ENCODE measurements at places on chromosomes 11 and 22. TPM values are rescaled to one million over a fixed set of nuclear protein-coding genes. Genes with fewer than 3 reads are reported as not detected.

The MS4A14 gene
- 0.10 TPM for total RNA-seq

GRCh38 chr22:48827904-48828555 is 999.6 kb downstream of the BRD1 start:
- ATAC-seq = peak; percentile 8

DNA sequence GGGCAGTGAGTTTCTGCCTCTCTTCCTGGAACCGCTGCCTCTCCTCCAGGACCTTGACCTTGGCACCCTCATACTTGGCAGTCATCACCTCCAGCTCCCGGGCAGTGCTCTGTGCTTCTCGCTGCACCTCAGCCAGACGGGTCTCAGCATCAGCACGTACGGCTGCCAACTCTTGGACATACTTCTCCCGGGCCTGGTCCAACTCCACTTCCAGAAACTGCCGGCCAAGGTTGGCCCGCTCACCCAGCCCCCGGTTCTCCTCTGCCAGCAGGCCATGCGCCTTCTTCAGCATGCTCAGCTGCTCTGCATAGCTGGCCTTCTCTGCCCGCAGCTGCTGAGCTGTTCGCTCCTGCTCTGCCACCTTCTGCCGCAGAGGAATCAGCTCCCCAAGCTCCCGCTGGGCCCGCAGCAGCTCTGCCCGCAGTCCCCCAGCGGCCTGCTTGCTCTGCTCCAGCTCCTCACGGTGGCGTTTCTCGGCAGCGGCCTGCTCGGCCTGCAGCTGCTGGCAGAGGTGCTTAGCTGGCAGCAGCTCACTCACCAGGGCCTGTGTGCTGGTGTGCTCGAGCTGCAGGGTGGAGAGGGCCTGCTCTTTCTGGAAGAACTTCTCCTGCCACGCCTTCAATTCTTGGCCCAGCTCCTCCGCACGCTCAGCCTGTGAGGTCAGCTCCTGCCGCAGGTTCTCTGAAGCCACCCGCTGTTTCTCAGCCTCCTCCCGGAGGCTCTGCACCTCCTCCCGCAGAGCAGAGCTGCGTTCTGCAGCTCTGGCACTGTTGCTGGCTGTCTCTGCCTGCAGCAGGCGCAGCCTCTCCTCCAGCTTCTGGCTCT is 14.4 kb downstream of the IL18BP start:
- no peak for ATAC-seq

GRCh38 chr11:127308291-127308690 is 307.7 kb upstream of the KIRREL3 start:
- ATAC-seq = no peak

- no peak for ATAC-seq
Measured at GRCh38 chr22:40325315-40325714, 21.0 kb upstream of the ADSL start.

- ATAC-seq = no peak
Measured at GRCh38 chr11:12853652-12854296, 155.3 kb upstream of the RASSF10 start.

GRCh38 chr22:33917744-33918406 is 2.4 kb downstream of the LARGE1 start:
- ATAC-seq = no peak

The SLC25A17 gene
- total RNA-seq = 11.6 TPM

GRCh38 chr22:46974077-46974476 is 211.6 kb downstream of the TBC1D22A start:
- no peak for ATAC-seq

The MAJIN gene
- 0.11 TPM for total RNA-seq

DNA sequence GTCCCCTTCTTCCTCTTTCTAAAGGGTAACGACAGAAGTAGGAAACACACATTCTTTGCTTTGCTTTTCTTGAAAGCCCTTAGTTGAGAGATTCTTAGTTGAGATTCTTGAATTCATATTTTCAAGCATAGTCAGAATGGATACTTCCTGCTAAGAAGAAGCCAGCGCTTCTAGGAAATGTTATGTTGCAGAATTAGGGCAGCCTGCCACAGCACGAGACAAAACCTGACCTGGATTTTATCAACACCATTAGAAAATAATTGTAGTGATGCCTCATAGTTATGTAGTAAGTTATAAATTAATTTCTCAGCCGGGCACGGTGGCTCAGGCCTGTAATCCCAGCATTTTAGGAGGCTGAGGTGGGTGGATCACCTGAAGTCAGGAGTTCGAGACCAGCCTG is 37.9 kb upstream of the NUP160 start:
- ATAC-seq = no peak

The MS4A12 gene
- not detected for total RNA-seq

DNA sequence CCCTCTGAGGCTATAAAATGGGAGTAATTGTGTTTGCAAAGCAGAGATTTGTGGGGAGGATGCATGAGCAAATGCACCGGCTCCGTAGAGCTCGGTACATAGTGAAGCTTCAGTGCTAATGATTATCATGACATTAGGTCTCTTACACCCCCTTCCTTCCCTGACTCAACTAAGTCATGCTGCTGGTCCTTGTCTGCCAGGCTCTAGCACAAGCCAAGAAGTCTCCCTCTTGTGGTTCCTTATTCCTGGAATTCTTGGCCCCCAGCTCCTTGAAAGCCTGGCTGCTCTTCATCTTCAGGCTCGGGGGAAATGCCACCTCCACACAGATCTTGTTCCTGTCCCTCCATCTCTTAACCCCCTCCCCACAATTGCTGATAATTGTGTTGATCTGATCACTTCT is 45.7 kb upstream of the SYT13 start:
- ATAC-seq = no peak

The LMNTD2 gene
- total RNA-seq = 0.43 TPM

GRCh38 chr11:18280438-18281045 is 14.5 kb downstream of the SAA1 start:
- ATAC-seq = no peak

DNA sequence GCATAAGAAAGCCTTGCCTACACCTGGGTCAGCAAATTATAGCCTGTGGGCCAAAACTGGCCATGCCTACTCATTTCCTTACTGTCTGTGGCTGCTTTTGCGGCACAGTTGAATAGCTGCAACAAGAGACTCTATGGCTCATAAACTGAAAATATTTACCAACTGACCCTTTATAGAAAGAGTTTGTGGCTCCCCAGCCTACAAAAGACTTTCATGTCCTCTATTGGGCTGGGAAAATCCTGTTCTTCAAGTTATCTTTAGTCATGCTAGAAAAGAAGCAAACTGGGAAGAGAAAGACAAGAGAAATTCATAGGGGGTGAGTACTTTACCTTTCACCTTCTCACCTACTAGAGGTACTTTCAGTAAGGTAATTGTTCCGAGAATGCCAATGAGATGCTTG is 175.1 kb downstream of the SWAP70 start:
- no peak for ATAC-seq

DNA sequence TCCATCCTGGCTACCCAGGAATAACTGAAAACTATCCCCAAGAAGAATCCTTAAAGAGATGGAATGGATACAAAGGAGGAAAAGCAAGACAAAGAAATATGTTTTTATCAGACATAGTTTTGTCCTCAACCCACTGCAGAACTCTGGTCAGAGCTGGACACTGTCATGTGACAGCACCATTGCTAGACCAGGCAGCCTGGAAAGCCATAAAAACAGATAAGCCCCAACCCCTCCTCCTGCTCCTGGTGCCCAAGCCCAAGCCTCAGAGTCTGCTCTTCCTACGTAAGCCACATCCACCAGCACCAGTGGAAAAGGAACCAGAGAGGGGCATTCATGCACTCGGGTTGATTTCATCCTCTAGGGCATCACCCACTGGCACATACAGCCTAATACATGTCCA is 116.9 kb downstream of the TRIM29 start:
- ATAC-seq = no peak

DNA sequence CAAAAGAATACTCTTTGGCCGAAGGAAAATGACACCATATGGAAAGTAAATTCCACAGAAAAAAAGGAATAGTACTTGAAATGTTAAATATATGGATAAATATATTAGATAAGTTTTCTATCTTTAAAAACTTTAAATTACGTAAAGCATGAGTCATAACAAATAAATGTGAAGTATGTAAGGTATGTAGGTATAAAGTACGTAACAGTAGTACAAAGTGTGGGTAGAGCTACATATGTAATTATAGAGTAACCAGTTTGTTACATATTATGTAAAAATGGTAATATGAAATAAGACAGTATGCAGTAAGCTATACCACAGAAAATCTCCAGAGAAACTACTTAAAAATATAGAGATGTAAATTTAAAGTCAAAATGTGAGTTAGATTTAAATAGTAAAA is 582.3 kb upstream of the CHORDC1 start:
- no peak for ATAC-seq

- peak; percentile 45 for ATAC-seq
Measured at GRCh38 chr11:11931461-11932055, 76.9 kb downstream of the DKK3 start.

- ATAC-seq = no peak
Measured at GRCh38 chr11:47784785-47785381, 17.7 kb upstream of the FNBP4 start.

- no peak for ATAC-seq
Measured at GRCh38 chr11:33906484-33907186, 14.8 kb upstream of the LMO2 start.

GRCh38 chr11:106088896-106089295 is 11.4 kb downstream of the AASDHPPT start:
- ATAC-seq = no peak

DNA sequence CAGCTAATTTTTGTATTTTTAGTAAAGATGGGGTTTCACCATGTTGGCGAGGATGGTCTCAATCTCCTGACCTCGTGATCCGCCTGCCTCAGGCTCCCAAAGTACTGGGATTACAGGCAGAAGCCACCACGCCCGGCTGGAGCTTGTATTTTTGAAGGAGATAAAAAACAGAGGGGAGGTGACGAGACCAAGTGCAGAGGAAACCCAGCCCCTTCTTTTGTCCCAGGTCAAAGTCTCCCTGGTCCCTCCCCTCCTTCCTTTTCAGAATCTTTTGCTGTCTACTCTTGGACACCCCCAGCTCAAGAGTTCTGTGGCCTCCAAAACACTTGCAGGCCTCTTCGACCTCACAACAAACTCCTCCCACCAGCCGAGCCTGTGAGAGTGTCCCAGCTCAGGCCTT is 12.2 kb upstream of the TMEM184B start:
- no peak for ATAC-seq

GRCh38 chr11:86637988-86638387 is 34.4 kb downstream of the ME3 start:
- peak; percentile 45 for ATAC-seq

DNA sequence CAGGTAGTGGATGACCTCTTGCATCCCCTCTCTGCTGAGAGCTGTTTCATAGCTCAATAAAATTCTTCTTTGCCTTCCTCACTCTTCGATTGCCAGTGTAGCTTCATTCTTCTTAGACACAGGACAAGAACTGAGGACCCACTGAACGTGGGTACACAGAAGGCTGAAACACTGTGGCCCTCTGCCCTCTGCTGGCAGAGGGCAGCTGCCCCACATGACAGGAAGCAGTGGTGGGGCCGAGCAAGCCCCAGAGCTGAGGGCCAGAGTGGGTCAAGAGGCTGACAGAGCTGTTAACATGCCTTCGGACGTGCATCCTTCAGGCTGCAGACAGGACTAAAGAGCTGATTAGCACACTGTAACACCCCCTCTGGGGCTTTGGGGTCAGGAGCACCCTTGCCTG is 15.6 kb downstream of the SMC1B start:
- ATAC-seq = no peak

The VSIG10L2 gene
- 0.15 TPM for total RNA-seq

GRCh38 chr11:115256397-115257197 is 247.6 kb downstream of the CADM1 start:
- ATAC-seq = peak; percentile 84

- no peak for ATAC-seq
Measured at GRCh38 chr22:45991098-45991497, 14.1 kb upstream of the WNT7B start.

GRCh38 chr22:38167988-38168407 is 13.6 kb downstream of the PLA2G6 start:
- ATAC-seq = no peak

GRCh38 chr22:50672471-50673230 is at the start of gene SHANK3:
Gene SHANK3 (plus strand): TSS chr22:50672823.
- no peak for ATAC-seq

Data from motor neuron (in vitro differentiated cells).